ENCODE measurements at places on chromosomes 5 and 9.

DNA sequence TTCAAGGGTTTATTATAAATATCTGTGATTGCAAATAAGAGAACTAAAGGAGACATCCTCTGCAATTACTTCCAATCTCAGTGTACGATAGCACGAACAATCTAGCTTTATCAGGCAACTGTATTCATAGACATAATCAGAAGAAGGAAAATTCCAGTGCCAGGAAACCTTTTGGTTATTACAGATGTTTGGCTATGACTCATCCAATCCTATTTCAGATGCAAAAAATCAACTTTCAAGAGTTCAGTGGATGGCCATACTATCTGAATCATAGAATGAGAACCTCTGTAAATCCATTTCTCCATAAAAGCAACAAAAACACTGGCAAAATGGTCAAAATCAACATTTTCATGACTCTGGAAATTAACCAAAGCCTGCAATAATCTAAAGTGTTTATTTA is 37.9 kb downstream of the GAS1 start:
- peak; percentile 21 for DNase-seq
- no peak overlapping the region for H3K4me3 ChIP-seq
- no peaks in the 10 kb centered on the region for H3K27me3 ChIP-seq

GRCh38 chr9:3478549-3478953 is 47.2 kb downstream of the RFX3 start:
- peak; percentile 22 for DNase-seq
- H3K27ac ChIP-seq: no peak overlapping the region
- no peaks in the 10 kb centered on the region for H3K27me3 ChIP-seq
- no peaks in the 10 kb centered on the region for H3K4me1 ChIP-seq

DNA sequence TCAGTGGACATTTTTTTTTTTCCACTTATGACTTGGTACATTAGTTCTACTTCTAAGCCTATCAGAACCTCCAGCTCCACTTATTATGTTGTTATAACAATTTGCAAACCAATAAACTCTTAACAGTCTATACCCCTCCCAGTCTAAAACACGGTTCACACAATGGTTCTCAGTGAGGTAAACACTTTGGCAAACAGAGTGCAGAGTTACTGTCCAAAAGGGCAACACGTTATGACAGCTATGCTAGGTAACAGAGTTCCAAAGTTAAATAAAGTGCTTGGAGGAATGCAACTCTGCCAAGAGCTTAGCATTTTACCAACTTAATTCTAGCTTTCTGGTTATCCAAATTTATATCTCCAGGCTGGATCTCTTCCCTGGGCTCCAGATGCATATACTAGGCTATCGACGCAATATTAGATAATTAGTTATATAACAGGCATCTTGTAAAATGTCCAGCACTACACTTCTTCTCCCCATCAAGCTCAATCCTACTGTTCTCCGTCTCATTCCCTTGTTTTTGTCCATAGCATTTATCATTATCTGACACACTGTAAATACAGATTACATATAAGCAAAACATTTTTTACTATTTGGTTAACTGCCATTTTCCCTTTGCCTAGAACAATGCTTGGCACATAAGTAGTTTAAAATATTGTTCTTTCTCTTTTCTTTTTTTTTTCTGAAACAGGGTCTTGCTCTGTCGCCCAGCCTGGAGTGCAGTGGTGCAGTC is 14.3 kb downstream of the FNBP1 start:
- no peaks in the 10 kb centered on the region for H3K4me1 ChIP-seq
- H3K27me3 ChIP-seq: no peaks in the 10 kb centered on the region
- DNase-seq: no peak

DNA sequence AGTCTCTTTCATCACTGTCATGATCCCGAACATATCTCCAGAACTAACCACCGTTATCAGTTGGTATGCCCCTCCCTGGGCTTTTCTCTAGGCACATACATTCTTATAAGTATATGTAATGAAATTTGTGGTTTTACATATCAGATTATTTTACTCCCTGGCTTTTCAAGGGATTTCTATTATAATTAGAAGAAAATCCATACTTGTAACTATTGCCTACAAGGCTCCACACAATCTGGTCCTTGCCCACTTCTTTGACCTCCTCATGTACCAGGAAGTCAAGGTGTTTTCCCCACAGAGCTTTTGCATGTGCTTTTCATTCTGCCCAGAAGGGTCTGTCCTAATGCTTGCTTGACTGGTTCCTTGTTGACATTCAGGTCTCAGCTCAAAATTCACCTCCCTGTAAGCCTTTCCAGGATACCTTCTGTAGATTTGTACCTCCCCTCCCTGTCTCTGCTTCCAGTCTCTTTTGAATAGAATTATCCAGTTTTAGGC is 33.6 kb upstream of the HSD17B4 start:
- no peaks in the 10 kb centered on the region for H3K36me3 ChIP-seq
- no peak overlapping the region for H3K4me3 ChIP-seq
- H3K27ac ChIP-seq: no peak overlapping the region
- peaks cover 10% of the 10 kb centered on the region for H3K4me1 ChIP-seq

GRCh38 chr5:54792611-54793404 is 192.6 kb downstream of the ESM1 start:
- H3K27me3 ChIP-seq: no peaks in the 10 kb centered on the region
- H3K36me3 ChIP-seq: no peaks in the 10 kb centered on the region
- H3K4me1 ChIP-seq: peaks cover 28% of the 10 kb centered on the region
- DNase-seq: peak; percentile 37
- peak overlapping the region; percentile 91 for H3K27ac ChIP-seq
